ENCODE measurements at places on chromosomes 2 and 18.

- no peak for DNase-seq
Measured at GRCh38 chr2:80711915-80712314, 407.4 kb upstream of the LRRTM1 start.

- no peak for DNase-seq
Measured at GRCh38 chr18:42473611-42474010, 518.6 kb downstream of the PIK3C3 start.

- DNase-seq = no peak
Measured at GRCh38 chr2:121240436-121240835, 44.6 kb downstream of the TFCP2L1 start.

- DNase-seq = no peak
Measured at GRCh38 chr2:9311488-9311887, 104.9 kb downstream of the ASAP2 start.

- DNase-seq = no peak
Measured at GRCh38 chr2:165456027-165456426, 13.5 kb upstream of the CSRNP3 start.
